GM19239 (cell line): ENCODE measurements at places on chromosomes 1 and 21.

GRCh38 chr1:14848625-14849024 is 250.1 kb downstream of the KAZN start:
- DNase-seq = no peak

- DNase-seq = no peak
These were observed 134.6 kb downstream of the TSEN15 start for GRCh38 chr1:184186167-184186566.

- peak; percentile 36 for DNase-seq
These were observed 45.4 kb downstream of the S100B start for GRCh38 chr21:46559291-46559983.

GRCh38 chr1:52904927-52905698 is 16.4 kb downstream of the ECHDC2 start:
- peak; percentile 44 for DNase-seq

GRCh38 chr1:41483001-41483850 is 1.3 kb downstream of the EDN2 start:
- DNase-seq = no peak

GRCh38 chr1:237672748-237673147 is 218.0 kb downstream of the ZP4 start:
- DNase-seq = no peak

DNA sequence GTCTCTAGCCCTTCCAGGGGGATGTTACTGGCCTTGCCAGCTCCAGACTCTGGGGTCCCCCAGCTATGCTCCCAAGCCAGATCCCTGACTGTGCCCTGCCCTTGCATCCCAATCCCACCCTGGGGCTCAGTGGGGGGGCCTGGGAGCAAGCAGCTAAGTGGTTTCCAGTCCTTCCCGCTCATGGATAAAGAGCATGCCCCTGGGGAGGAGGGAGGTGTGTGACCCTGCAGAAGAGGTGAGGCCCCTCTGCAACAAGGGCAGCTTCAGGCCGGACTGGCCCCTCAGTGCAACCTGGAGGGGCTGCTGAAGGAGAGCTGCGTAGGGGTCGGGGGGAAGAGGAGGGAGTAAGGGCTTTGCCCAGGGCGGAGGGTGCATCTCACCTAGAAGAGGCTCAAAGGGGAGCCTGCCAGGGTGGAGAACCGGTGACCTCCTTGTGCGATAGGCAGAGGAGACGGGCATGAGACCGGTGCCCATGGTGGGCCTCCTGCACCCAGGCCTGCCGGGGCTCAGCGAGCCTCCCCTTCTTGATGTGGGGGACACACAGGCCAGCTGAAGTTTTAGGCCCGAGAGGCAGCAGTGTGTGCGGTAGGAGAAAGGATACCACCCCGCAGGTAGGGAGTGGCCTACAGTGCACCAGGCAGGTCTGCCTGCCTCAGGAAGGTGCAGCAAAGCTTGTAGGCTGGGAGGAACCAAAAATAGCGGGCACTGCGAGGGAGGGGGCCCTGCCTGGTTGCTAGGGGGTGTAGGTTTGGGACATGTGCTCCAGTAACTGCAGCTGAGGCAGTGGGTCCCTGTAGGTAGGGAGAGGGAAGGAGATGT is 3.1 kb downstream of the OBSCN start:
- no peak for DNase-seq

DNA sequence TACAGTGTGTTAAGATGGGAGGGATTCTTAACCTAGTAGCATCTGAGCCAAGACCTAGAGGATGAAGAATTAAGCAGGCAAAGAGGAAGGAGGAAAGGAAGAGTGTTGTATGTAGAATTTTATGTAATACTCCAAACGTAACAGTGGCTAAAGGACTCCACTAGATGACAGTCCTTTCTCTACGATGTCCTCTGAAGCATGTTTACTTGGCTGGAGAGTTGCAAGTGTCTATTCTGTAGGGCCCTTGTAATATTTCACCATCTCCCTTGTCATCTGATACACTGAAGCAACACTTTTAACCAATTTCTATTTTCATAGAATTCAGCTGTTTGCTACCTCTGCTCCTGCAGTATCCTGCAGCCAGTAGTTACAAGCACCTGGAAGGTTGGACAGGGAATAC is 2.2 kb upstream of the YBX1 start:
- DNase-seq = no peak

- no peak for DNase-seq
These were observed 161.5 kb upstream of the KIAA0040 start for GRCh38 chr1:175354080-175354479.

GRCh38 chr1:219432191-219432606 is 180.7 kb downstream of the ZC3H11B start:
- no peak for DNase-seq

GRCh38 chr21:41868062-41868710 is 11.0 kb downstream of the PRDM15 start:
- peak; percentile 56 for DNase-seq

GRCh38 chr1:168608796-168609715 is 32.7 kb downstream of the XCL1 start:
- no peak for DNase-seq

DNA sequence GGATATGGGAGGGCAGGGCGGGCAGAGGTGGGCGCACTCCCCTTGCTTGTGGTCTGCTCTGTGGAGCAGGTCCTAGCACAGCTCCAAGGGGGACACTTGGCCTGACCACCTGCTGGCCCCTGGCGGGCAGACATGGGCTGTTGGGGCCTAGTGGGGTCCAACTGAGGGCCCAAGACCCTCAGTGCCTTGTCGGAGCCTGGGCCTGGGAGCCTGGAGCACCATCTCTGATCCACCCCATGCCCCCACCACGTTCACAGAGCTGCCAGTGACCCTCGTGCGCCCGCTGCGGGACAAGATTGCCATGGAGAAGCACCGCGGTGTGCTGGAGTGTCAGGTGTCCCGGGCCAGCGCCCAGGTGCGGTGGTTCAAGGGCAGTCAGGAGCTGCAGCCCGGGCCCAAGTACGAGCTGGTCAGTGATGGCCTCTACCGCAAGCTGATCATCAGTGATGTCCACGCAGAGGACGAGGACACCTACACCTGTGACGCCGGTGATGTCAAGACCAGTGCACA is 70.6 kb downstream of the OBSCN start:
- no peak for DNase-seq

- no peak for DNase-seq
These were observed 71.1 kb downstream of the RABGAP1L start for GRCh38 chr1:174230399-174230798.

DNA sequence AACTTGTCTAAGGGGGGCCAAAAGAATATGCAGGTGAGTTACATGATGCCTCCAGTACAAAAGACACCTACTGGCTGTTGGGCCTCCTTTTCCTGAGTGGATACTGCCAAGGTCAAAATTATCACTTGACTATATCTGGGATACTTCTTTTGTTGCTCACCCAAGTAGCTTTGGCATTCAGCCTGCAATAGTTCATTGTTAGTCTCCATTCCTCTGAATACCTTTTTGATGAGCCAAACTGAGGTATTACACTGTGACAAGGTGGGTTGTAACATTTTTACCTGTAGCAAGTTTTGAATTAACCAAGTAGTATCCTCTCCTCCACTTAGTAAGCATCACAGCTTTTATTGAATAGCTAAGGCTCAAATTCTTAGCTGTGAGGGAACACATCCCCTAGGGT is 408.0 kb downstream of the LRRIQ3 start:
- no peak for DNase-seq

GRCh38 chr1:31203215-31203614 is 36.5 kb downstream of the NKAIN1 start:
- DNase-seq = no peak

DNA sequence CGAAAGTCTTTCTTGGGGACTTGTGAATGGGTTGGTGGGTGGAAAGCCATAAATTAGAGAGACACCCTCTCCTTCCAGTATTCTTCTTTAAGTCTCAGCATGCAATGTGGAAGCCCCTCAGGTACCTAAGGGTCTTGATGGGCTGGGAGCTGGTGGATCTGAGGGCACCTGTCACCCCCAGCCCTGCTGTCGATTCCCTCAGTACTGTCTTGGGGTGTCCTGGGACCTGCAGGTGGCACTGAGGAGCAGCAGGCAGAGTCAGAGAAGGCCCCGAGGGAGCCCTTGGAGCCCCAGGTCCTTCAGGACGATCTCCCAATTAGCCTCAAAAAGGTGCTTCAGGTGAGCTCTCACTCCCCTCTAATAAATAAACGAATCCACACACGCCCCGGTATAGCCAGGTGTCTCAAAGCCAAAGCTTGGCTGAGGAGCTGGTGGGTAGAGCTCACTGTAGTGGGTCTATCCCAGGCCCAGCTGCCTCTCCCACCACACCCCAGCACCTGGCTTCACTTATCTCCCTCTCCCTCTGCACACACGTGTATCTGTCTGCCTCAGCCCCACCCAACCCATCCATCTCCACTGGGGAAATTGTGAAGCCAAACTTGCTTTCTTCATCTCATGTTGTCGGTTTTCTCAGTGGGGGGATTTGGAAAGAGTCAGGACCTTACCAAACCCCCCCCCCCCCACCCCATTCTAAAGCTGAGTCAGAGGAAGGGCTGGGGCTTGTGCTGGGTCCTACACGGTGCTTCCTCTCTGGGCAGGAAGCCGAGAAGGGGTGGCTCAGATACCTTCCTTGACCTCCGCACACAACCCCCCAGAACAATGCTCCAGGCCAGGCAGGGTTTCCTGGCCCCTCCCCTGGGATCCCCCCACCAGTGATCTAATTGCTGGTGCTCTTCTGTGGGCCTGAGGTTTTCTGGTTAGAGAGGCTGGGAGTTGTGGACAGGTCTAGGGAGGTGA is 1.6 kb downstream of the ADAM15 start:
- DNase-seq = peak; percentile 48

DNA sequence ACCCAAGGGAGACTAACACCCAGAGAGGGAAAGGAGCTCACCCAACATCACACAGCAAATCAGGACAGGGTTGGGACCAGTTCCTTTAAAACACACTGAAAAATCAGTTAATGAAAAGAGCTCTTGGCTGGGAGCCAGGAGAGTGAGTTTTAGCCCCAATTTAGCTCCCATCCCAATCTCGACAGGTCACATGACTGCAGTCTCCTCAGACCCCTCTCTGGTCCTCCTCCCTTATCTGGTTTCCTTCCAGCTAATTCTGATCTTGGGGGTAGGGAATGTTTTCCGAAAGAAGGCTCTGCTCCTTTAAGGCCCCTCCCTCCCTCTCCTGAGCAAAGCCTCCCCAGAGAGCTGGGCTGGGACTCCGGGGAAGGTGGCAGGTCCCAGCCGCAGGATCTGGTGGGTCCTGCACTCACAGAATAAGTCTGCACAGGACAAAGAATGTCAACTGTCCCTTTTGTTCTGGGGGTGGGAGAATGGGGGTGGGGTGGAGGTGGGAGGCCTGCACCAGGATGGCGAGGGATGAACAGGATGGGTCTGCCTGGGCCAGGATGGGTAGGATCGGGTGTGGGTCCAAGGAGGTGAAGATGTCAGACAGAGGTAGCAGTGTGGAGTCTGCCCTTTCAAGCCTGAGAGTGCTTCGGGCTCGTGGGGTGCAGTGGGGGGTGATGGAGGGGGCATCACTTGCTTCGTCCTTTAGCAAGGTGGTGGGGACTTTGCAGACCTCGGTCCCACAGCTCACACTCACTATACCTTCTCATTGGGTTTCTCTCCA is 57.3 kb upstream of the SSBP3 start:
- DNase-seq = no peak

- no peak for DNase-seq
These were observed 3.7 kb downstream of the PCSK9 start for GRCh38 chr1:55043011-55043410.

DNA sequence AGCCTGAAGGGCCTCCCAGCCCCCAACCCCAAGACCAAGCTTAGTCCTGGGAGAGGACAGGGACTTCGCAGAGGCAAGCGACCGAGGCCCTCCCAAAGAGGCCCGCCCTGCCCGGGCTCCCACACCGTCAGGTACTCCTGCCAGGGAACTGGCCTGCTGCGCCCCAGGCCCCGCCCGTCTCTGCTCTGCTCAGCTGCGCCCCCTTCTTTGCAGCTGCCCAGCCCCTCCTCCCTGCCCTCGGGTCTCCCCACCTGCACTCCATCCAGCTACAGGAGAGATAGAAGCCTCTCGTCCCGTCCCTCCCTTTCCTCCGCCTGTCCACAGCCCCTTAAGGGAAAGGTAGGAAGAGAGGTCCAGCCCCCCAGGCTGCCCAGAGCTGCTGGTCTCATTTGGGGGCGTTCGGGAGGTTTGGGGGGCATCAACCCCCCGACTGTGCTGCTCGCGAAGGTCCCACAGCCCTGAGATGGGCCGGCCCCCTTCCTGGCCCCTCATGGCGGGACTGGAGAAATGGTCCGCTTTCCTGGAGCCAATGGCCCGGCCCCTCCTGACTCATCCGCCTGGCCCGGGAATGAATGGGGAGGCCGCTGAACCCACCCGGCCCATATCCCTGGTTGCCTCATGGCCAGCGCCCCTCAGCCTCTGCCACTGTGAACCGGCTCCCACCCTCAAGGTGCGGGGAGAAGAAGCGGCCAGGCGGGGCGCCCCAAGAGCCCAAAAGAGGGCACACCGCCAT is 21.9 kb upstream of the ARF1 start:
- DNase-seq = no peak

GRCh38 chr1:195462646-195463045 is 1145.6 kb downstream of the KCNT2 start:
- no peak for DNase-seq

GRCh38 chr1:232196042-232196441 is 433.9 kb downstream of the SIPA1L2 start:
- DNase-seq = no peak

- no peak for DNase-seq
These were observed 62.4 kb upstream of the IGSF21 start for GRCh38 chr1:18045203-18045602.

DNA sequence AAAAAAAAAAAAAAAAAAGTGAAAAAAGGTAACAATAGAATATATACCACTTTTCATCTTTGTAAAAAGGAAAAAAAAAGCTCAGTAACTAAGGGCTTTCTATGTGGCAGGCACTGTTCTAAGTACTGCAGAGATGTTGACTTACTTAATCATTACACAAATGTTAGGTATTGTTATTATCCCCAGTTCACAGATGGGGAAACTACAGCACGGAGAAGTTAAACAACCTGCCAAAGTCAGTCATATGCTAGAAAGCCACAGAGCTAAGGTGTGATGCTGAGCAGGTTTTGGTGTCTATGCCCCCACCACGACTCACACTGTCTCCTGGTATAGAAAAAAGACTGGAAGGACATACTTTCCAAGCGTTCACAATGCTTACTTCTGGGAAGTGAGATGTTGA is 6.6 kb upstream of the PNRC2 start:
- DNase-seq = no peak

- DNase-seq = no peak
These were observed 440 bp downstream of the PIGP start for GRCh38 chr21:37072274-37072987.

GRCh38 chr21:45560106-45561021 is 18.1 kb upstream of the SLC19A1 start:
- no peak for DNase-seq

- peak; percentile 40 for DNase-seq
These were observed 1.2 kb upstream of the CD1D start for GRCh38 chr1:158179301-158180041.

GRCh38 chr1:75908717-75909152 is 23.5 kb downstream of the ASB17 start:
- no peak for DNase-seq

- DNase-seq = no peak
These were observed 12.9 kb downstream of the LRRN2 start for GRCh38 chr1:204672482-204673121.
